ENCODE measurements at places on chromosomes 7 and 10. TPM values are rescaled to one million over a fixed set of nuclear protein-coding genes. Genes with fewer than 3 reads are reported as not detected.
A peak's percentile ranks its signal among the peaks of the same experiment; 100 is the strongest.

- no peak for DNase-seq
Measured at GRCh38 chr10:8180360-8181109, 126.0 kb downstream of the GATA3 start.

- no peak for DNase-seq
Measured at GRCh38 chr7:45977256-45977780, 56.2 kb upstream of the IGFBP3 start.

DNA sequence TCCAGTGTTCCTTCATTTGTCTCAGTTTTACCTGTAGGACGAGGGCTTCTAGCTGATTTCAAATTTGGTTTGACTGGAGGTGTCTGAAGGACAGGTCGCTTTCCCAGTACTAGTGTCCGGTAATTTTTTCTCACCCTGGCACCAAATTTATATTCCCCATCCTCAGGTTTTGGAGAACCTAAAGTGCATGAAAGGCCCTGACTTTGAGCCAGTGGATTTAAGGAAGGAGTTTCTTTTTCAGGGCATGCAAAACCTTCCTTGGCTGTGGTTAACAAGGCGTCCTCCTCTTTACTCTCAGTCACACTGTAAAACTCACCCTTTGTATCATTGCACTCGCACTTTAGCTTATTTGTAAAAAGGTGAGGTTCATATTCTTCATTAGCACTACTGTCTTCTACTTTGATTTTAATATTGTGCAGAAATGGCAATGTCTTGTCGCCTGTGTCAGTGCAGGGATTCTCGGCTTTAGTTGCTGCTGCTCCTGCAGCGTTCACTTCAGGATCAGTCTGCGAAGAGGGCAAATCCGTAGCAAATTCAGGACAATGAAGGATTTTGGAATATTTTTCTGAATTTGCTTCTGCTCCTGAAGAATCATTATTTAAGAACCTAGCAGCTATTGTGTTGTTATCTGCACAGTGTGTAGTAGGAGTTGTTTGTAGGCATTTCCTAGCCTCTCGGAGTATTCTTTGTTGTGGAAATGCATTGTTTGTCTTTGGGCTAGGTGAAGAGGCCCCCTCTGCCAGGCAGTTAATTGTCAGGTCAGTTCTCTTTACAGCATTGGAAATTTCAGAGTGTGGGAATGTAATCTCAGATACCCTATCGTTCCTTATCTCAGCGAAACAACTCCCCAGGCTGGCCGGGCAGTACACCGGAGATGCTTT lies 9.9 kb downstream of the SKIDA1 start:
- peak; percentile 49 for DNase-seq

The CYP2C9 gene
- total RNA-seq, result 0.05 TPM
